Activated CD8-positive, alpha-beta memory T cell treated with anti-CD3 and anti-CD28 coated beads for 4 hours (primary cell): ENCODE measurements at places on chromosomes 5 and 9.

- DNase-seq = no peak
Measured at GRCh38 chr5:123476731-123477130, 35.2 kb upstream of the CSNK1G3 start.

DNA sequence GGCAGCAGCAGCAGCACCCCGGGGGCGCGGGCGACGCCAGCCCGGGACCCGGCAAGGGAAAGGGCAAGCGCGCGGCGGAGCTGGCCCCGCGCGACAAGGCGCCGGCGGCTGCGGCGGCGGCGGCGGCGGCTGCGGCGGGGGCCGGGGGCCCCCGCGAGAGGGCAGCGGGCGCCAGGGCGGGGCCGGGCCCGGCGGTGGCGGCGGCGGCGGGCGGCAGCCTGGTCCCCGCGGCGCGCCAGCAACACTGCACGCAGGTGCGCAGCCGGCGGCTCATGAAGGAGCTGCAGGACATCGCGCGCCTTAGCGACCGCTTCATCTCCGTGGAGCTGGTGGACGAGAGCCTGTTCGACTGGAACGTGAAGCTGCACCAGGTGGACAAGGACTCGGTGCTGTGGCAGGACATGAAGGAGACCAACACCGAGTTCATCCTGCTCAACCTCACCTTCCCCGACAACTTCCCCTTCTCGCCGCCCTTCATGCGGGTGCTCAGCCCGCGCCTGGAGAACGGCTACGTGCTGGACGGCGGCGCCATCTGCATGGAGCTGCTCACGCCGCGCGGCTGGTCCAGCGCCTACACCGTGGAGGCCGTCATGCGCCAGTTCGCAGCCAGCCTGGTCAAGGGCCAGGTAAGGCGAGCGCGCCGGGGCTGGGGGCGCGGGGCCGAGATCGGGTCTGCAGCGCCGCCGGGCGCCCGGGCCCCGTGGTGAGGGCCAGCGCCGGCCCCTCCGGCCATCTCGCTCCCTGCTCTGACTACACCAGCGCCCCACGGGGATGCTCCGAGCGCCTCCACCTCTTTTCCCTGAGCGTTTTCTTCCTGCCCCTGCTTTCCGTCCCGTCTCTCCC lies at the start of gene UBE2QL1:
TSS of gene UBE2QL1 (plus strand) at position 238 of the 843 bp plus-strand sequence. CDS start at position 273, 35 bp downstream.
- no peak for DNase-seq

DNA sequence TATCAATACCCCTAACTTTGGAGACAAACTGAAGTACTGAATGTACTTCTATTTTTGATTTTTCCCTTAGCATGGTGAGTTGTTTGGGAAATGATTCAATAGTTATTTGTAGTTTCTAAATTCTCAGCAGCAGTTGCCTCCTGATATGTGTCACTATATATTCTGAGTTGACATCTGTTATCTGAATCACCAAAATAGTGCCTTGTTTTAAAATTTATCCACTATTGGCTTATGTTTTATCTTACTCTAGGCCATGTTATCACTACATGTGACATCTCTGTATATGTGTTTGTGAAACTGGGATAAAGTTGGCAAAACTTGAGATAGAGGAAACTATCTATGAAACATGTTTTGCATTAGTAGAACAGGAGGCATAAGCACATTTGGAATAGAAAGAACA lies 317.6 kb downstream of the TLE4 start:
- DNase-seq = no peak

- DNase-seq = no peak
Measured at GRCh38 chr5:175738126-175738525, 80.3 kb downstream of the HRH2 start.
